Vein endothelial cell (primary cell): ENCODE measurements at places on chromosomes 13 and 19. TPM values are rescaled to one million over a fixed set of nuclear protein-coding genes. Genes with fewer than 3 reads are reported as not detected.

BIVM gene
- 15.0 and 18.7 TPM in 2 replicates for total RNA-seq

GFY gene
- not detected in 2 replicates for total RNA-seq

ZMYM5 gene
- 16.3 and 17.8 TPM in 2 replicates for total RNA-seq

ZNF98 gene
- total RNA-seq, result not detected in 2 replicates

CYP2A6 gene
- total RNA-seq, result not detected in 2 replicates

DENND1C gene
- total RNA-seq, result not detected in 2 replicates

SSC5D gene
- total RNA-seq, result 0.33 and 0.57 TPM in 2 replicates

GPR12 gene
- not detected in 2 replicates for total RNA-seq

KLHL1 gene
- total RNA-seq, result not detected in 2 replicates

TMEM38A gene
- total RNA-seq, result 1.7 and 3.6 TPM in 2 replicates

DAND5 gene
- total RNA-seq, result not detected in 2 replicates

CCDC70 gene
- not detected in 2 replicates for total RNA-seq

ZNF579 gene
- 5.1 and 11.8 TPM in 2 replicates for total RNA-seq

CGB2 gene
- total RNA-seq, result not detected in 2 replicates

PRODH2 gene
- not detected in 2 replicates for total RNA-seq

IGFL2 gene
- total RNA-seq, result not detected in 2 replicates

SIGLEC5 gene
- total RNA-seq, result under 0.01 TPM in 1 of 2 replicates, not detected in the other

ADGRE1 gene
- total RNA-seq, result not detected in 2 replicates

PSG6 gene
- total RNA-seq, result under 0.01 TPM in 1 of 2 replicates, not detected in the other

RETN gene
- total RNA-seq, result not detected in 2 replicates

SPIB gene
- not detected in 2 replicates for total RNA-seq

FAM83E gene
- total RNA-seq, result 0.33 TPM in 1 of 2 replicates, not detected in the other

CGB5 gene
- not detected in 2 replicates for total RNA-seq

TUBB4A gene
- not detected in 2 replicates for total RNA-seq

HCST gene
- not detected in 2 replicates for total RNA-seq

LACC1 gene
- 7.8 and 9.8 TPM in 2 replicates for total RNA-seq
